ENCODE measurements at places on chromosomes 1 and 21.
A peak's percentile ranks its signal among the peaks of the same experiment; 100 is the strongest.

DNA sequence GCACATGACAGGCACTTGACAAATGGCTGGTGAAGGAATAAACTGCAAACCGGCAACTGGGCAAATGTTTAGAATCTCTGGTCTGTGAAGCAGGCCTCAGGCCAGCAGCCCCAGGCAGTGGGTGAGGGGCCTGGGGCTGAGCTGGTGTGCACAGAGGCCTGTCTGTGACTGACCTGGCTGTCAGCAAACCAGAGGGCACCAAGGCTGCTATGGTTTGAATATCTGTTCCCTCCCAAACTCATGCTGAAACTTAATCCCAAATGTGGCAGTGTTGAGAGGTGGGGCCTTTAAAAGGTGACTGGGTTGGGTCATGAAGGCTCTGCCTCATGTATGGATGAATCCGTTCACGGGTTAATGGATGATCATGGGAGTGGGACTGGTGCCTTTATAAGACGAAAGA lies 139.8 kb downstream of the DMRTB1 start:
- DNase-seq, result no peak

GRCh38 chr1:213947200-213947801 lies 40.5 kb upstream of the PROX1 start:
- no peak for DNase-seq

GRCh38 chr1:8362701-8363101 lies 44.8 kb downstream of the SLC45A1 start:
- DNase-seq, result no peak

- no peak for DNase-seq
Observed at GRCh38 chr1:193042766-193043691, 16.1 kb downstream of the UCHL5 start.

- no peak for DNase-seq
Observed at GRCh38 chr1:30808067-30808662, 50.6 kb upstream of the LAPTM5 start.

- DNase-seq, result no peak
Observed at GRCh38 chr1:238380167-238380566, 489.4 kb upstream of the ZP4 start.

GRCh38 chr1:109149874-109150601 lies 36.1 kb downstream of the ELAPOR1 start:
- DNase-seq, result no peak

DNA sequence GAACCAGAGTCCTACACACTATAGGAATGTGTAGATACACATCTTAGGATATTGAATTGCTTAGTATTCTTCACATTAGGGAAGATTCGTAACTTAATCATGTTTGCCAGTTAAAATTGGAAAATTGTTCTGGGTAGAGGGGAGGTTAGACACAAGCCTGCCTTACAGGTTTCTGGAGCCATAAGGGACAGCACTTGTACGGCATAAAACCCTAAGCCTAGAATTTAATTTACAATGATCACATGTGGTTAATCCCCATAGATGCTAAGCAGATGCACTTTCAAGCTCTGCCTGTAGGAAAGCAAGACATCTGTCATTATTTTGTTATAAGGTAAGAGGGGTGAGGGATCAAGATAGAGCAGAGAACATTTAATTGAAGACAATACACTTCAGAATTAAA lies 820.7 kb downstream of the NCAM2 start:
- DNase-seq, result no peak

GRCh38 chr1:90413519-90413918 lies 303.6 kb downstream of the BARHL2 start:
- DNase-seq, result no peak

- peak; percentile 20 for DNase-seq
Observed at GRCh38 chr1:76901158-76901767, 34.0 kb downstream of the ST6GALNAC5 start.

DNA sequence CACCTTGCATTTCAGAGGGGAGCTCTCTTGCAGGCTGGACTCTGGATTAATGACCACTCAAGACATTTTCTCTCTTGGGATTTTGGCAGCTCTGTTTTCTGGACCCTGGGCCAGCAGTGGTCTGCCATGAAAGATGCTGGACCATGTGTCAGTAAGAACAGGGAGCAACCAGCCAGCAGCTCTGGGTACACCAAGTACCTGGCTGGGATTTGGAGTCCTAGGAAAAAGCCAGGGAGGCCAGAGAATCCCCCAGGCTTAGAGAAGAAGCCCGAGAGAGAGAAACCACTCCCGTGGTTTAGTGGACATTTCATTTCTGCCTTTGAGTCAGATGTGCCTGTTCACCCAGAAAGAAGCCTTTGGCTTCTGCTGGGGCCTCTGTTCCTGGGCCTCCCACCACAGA lies 2.5 kb downstream of the NFASC start:
- no peak for DNase-seq

DNA sequence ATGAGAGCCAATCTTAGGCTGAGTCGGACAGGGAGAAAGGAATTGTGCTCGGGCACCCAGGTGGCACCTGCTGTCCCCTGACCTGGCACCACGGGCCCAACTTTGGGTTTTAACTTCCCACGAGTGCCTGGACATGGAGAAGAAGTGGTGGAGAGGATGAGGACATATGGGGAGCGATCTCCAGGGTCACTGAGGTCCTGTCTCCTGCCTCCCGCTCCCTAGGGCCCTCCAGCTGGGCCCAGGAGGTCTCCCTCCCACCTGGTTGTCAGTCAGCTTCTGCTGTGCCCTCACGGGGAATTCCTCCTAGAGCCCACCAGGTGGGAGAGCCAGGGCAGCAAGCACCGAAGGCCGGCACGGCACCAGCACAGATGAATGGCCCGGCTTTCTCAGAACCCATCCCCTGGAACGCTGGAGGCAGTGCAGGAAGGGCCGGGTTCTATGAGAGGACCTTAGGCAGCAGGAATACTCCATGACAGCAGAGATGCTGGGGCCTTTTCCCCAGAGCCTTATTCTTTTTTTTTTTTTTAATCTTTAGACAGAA lies 435.5 kb downstream of the CAMTA1 start:
- DNase-seq, result no peak

GRCh38 chr1:199859491-199859933 lies 168.0 kb upstream of the NR5A2 start:
- DNase-seq, result no peak

DNA sequence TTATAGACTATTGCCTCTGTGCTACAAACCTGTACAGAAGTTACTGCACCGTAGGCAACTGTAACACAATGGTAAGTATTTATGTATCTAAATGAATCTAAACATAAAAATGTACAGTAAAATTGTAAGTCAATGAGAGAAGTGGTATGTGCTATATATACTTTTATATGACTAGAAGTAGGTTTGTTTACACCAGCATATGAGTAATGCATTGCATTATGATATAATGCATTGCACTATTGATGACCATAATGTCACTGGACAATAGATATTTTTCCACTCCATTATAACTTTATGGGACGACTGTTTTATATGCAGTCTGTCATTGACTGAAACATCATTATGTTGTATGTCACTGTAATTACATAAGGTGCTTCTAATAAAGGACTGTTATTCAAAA lies 340.3 kb upstream of the SNX7 start:
- no peak for DNase-seq

DNA sequence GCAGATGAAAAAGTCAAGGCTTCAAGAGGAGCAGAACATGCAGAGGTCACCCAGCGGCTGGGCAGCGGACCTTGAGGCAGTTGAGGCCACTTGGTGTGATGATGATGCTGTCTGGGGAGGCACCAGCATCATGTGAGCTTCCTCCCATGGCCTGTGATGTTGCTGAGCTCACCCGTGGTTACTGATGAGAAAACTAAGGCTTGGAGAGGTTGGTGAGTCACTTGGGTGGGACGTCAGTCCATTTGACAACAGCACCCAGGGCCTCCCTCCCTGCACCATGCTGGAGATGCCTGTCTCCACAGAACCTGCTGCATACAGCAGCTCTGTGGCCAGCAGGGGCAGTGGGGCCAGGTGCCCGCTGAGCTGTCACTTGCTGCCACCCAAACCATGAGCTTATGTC lies 146.8 kb downstream of the NPHP4 start:
- no peak for DNase-seq

GRCh38 chr21:37264808-37265207 lies 2.3 kb downstream of the VPS26C start:
- no peak for DNase-seq

- DNase-seq, result no peak
Observed at GRCh38 chr1:221965252-221965651, 223.4 kb upstream of the DUSP10 start.

GRCh38 chr1:24021403-24022266 lies 41.5 kb upstream of the SRSF10 start:
- DNase-seq, result no peak

DNA sequence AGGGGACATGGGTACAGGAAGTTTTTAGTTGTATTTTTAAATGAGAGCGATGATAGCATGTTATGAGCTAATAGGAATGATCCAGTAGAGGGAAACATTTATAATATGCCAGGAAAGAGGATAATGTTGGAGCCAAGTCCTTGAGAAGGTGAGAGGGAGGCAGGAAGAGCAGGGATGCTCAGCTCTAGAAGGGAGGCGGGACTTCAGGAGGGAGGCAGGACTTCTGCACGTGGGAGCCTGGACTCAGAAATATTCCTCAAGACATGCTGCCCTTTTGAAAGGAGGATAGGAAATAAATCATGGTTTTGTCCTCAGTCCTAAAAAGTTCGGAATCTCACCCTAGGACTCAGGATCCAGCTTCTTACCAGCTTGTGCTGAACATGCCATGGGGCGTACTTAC lies 5.9 kb downstream of the ADARB1 start:
- DNase-seq, result no peak

DNA sequence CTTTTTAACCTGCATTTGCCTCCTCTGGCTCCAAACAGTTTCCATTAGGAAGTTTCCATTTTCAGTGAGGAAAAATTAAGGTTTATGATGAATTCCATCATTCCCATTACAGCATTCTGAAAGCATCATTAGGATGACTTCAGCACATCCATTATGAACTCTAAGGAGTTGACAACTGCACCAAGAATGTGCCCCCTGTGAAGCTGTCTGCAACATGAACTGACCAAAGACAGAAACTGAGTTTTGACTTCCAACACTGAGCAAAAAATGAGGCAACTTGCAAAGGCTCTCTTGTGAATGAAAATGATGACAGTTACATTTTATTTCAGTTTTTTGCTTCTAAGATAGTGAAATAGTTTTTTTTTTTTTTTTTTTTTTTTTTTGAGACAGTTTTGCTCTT lies 18.3 kb upstream of the KCNE1 start:
- DNase-seq, result no peak

- DNase-seq, result no peak
Observed at GRCh38 chr1:227607336-227607898, 44.1 kb downstream of the ZNF678 start.

DNA sequence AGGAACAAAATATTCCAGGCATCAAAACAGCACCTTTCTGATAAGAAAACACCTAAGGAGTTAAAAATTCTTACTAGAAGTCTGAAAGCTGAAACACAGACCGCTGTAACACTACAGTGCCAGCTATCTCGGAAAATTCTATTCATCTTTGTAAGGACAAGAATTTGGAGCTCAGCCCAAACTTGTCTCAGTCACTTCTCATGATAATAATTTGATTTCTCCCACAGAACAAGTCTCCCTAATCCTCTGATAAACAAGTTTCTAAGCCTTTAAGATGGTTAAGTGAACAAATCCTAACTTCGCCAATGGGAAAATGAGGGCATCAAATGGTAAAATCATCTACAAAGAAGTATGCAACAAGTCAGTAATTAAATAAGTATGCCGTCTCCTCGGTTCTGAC lies 59.9 kb downstream of the SIPA1L2 start:
- no peak for DNase-seq

GRCh38 chr1:100383743-100384405 lies 31.6 kb downstream of the CDC14A start:
- DNase-seq, result no peak

DNA sequence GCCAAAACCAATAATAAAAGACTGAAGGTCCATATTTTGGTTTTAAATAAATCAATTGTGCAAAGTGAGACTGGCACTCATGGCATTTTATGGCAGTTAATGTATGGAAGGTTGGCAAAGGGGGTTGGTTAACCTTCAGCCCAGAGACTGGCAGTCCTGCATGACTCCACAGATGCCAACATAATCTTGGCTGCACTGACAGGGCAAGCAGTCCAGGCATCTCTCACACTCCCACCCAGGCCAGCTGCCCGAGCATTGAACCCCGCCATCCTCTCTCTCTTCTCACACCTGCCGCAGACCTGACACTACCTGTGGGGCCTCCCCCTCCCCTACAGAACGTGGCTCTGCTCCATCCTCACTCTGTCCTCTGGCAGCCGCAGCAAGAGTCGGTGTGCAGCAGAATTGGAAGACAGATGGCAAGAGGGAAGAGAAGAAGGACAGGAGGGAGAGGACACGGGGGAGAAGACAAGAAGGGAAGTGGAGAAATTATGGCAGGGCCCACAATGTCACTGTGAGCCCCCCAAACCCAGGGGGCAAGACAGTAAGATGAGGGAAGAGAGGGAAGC lies 43.7 kb downstream of the ITPKB start:
- no peak for DNase-seq

DNA sequence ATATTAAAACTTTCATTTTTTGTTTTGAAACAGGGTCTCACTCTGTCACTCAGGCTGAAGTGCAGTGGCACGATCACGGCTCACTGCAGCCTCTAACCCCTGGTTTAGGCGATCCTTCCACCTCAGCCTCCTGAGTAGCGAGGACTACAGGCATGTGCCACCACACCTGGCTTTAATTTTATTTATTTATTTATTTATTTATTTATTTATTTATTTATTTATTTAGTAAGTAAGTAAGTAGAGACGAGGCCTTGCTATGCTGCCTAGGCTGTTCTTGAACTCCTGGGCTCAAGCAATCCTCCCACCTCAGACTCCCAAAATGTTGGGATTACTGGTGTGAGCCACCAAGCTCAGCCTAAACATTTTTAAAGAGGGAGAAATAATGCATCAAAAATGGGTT lies 1.2 kb upstream of the SETSIP start:
- DNase-seq, result no peak

DNA sequence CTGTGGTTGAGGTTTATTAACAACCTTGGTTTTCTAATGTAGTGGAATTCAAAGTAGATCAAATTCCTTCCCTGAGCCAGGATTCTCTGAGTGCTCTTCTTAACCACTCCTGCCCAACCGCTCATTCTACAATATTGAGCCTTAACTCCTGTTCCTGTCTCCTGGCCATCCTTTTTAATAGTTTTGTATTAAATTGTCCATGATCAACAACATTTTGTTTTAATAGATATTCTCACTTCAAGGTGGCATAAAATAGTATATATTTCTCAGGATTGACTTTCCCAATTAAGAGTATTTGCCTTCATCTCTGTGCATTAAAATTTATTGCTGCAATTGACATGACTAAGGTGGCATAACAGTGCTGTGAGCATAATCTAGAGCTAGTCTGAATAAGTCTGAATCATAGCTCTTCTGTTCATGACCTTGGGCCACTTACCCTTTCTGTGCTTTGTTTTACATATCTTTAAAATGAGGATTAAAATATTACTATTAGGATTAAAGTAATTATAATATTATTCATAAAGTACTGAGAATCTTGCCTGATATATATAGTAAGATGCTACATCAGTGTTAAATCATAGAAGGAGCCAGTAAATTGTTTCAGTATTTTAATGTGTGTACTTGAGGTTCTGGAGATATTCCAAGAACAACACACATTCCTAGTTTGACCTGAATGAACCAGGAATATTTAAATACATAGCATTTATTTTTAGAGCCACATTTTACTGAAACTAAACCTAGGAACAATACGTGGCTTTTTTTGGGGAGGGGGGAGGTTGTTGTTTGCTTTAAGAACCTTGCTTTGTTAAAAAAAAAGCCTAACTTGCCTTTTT lies 76.4 kb downstream of the ADGRL2 start:
- DNase-seq, result peak; percentile 12

GRCh38 chr1:99548943-99549605 lies 96.8 kb upstream of the PALMD start:
- DNase-seq, result no peak

Measured in SHP77 (cell line).